Stimulated activated CD4-positive, alpha-beta T cell treated with anti-CD3 and anti-CD28 coated beads, TNF-alpha, amount 100 ng/mL, for 24 hours (primary cell): ENCODE measurements at places on chromosomes 5 and 9.

DNA sequence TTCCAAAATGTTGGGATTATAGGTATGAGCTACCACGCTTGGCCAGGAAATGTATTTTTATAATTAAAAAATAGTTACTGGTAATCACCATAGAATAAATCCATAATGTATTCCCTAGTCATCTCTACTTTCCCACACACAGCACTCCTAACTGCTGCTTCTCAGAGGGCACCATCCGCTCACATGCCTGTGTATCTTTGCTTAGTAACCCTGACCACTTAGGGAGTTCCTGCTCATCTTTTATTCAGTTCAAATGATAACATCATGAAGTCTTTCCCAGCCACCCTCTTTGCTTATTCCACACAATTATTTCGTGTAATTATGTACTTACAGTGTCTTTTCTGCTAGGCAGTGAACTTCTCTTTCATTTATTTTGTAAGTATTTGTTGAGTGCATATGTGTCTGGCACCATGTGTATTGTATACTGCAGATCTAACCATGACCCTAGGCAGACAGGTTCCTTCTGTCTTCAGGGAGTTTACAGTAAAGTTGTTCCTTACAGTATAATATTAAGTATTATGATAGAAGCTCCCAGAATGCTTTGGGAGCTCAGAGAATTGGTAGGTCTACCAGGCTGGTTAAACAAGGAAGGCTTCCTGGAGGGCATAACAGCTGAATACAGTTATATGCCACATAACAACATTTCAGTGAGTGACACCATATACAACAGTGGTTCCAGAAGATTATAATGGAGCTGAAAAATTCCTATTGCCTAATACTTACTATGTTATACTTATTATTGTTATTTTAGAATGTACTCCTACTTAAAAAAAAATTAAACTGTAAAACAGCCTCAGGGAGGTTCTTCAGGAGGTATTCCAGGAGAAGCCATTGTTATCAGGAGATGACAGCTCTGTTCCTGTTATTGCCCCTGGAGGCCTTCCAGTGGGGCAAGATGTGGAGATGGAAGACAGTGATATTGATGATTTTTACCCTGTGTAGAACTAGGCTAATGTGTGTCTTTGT, 39.2 kb downstream of the DCAF10 start:
- DNase-seq, result no peak

GRCh38 chr5:79636981-79637733, 24.9 kb downstream of the TENT2 start:
- no peak for DNase-seq

GRCh38 chr5:120778491-120779484, 314.7 kb downstream of the PRR16 start:
- DNase-seq, result no peak

DNA sequence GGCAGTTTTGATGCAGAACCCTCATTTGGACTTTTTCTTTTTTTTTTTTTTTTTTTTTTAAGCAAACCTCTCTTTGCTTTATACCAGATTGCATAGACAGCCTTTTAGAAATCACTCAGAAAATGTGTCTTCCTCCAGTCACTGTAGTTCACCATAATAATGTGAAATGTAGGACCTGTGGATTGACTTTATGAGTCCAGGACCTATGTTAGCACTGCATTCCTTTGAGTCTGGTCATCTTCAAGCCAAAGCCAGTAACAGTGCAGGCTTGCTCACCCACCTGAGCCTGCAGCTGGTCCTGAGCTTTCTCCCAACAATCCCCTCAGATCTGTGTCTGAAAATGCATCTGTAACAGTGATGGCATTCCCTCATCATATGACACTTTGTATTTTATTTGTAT, 110.7 kb upstream of the NFIL3 start:
- DNase-seq, result no peak

GRCh38 chr5:10081584-10081983, 168.1 kb downstream of the ATPSCKMT start:
- DNase-seq, result no peak

- DNase-seq, result no peak
Measured at GRCh38 chr5:92081958-92082712, 699.0 kb upstream of the ARRDC3 start.

DNA sequence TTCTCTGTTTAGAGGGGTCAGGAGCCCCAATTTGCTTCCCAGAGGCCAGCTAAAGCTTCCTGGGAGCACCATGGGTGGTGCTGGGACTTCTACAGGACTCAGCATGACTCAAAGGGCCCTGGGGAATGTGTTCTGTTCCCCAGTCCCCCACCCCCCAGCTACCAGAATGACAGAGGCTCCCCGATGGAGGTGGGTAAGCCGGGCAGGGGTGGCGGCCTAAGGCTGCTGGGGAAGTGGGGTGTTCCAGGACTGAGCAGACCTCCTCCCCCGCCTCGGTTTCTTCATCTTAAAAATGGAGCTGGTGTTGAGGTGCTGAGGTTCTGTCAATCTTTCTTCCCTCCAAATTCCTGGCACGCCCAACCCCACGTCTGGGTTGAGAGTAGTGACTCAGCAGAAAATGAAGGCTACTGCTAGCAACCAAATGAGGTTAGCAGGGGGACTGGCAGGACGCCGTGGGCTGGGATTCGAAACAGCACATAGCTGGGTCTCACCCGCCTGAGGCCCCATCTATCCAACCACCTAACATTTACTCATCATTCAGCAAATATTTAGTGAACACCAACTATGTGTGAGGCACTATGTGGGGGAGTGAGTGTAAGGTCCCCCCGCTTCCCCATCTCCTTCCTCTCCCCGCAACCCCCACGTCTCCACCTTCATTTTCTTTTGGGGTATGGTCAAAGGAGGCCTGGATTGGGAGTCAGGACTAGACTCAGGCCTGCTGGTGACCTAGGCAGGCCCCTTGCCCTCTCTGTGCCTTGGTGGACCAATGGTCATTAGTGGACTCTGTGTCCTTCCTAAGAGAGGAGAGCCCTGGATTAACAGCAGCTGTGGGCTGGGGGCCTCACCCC, 50.2 kb downstream of the C9orf50 start:
- DNase-seq, result peak; percentile 19

DNA sequence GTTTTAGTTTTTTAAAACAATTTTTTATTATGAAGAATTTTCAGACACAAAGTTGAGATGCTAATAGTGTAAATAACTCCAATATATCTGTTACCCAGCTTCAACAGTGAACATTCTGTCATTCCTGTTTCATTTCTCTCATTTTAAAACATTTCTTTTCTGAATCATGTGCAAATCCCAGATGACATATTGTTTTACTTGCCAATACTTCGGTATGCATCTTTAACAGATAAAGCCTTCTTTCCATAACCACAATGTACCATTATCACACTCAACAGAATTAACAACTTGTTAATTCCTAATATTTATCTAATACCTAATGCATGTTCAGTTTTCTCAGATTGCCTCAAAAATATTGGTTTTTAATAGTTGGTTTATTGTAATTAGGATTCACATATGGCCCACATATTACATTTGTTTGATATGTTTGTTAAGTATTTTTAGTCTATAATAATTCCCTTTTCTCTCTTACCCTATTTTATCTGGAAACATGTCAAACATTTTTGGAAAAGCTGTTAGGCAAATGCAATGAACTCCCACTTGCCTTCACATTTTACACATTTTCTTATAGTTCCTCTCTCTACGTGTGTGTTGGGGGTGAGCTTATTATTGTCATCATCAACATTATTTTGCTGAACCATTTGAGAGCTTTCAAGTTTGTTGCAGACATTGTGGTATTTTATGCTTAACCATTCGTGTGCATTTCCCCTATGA, 58.7 kb upstream of the ANKRD55 start:
- DNase-seq, result no peak

DNA sequence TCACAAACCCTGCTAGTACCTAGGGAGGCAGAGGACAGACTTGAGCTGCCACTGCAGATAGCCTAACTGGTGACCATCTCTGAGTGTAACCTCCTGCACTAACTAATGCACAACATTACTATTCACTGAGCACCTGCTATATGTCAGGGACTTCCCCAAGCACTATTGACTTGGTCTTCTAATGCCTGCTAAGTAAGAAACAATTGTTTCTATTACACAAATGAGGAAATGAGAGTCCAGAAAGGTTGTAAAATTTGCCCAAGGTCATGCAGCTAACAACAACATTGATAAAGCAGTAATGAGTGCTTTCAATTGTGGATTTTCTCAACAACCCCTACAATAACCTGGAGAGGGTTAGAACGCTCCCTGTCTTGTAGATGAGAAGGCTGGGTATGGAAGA, 183.7 kb downstream of the ZNF462 start:
- DNase-seq, result no peak

DNA sequence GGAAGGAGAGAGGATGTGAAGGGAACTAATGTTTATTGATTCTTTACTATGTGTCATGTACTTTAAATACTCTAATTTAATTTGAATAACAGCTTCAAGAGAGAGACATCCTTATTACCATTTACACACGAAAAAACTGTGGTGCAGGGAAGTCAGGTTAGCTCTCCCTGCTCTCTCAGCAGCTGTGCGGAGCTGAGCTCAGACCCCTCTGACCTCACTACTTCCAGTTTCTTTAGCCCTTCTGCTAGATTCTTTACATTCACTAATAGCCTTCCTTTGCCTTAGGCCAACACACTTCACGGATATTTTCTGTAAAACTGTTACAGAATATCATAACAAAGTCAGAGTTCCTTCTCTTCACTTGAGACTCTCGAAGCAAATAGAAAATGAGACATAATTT, 131.3 kb upstream of the ARRDC3 start:
- DNase-seq, result no peak

GRCh38 chr5:134005417-134006061, 764 bp upstream of the VDAC1 start:
- DNase-seq, result no peak

DNA sequence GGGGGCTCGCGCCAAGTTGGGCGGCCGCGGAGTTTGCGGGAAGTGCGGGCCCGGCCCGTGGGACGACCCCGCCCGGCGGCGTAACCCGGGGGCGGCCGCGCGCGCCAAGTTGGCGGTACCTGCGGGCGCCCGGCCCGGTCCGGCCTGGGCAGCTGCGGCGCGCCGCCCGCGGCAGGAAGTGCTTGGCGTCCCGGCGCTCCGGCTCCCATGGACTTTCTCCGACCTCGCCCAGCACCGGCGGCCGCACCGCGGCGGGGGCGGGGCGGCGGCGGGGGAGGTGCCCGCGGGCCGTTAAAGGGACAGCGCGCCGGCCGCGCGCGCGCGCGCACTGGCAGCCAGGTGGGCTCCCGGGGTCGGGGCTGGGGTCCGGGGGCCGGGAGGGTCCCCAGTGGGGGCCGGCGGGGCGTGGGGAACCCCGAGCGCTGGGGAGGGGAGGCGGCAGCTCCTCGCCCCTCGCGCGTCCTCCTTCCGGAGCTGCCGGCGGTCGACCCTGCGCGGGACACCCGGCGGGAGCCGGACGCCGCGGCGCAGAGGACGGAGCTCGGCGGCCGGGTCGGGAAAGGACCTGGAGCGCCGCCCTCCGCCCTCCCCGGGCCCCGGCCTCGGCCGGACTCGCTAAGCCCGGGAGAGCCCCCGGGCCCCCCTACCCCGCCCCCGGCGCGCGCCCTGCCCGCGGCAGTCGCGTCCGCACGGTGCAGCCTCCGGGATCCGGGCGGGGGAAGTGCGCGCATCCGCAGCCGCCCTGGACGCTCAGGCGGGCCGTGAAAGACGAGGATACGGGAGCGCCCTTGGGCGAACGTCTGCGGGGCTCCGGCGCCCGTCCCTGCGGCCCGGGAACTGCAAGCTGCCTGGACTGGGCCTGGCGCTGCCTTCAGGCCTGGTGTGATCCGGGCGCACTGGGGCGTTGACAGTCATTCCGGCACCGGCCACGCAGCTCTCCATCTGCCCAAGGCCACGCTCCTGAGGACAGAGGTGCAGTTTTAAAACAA, at the start of gene NACC2:
NACC2 (minus strand) TSS at position 220 of the 989 bp plus-strand sequence. CDS start 44,768 bp downstream, outside the sequence.
- no peak for DNase-seq

GRCh38 chr9:126403397-126403796, 76.8 kb downstream of the MVB12B start:
- DNase-seq, result no peak

- DNase-seq, result no peak
Measured at GRCh38 chr5:13250464-13251291, 693.8 kb downstream of the DNAH5 start.

- no peak for DNase-seq
Measured at GRCh38 chr5:40166802-40167201, 512.9 kb upstream of the PTGER4 start.

DNA sequence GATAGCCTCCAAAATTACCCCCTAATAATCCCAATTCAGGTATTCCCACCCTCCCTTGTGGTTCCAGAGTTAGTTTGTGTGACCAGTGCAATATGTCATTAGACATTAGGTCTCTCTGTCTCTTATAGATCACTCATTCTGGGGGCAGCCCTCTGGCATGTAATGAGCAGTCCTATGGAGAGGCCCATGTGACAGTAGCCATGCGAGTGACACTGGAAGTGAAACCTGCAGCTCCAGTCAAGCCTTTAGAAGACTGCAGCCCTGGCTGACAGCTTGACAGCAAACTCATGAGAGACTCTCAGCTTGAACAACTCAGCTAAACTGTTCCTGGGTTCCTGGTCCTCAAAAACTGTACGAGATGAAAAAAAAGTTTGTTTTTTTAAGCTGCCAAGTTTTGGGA, 54.0 kb upstream of the HSPB3 start:
- DNase-seq, result no peak

DNA sequence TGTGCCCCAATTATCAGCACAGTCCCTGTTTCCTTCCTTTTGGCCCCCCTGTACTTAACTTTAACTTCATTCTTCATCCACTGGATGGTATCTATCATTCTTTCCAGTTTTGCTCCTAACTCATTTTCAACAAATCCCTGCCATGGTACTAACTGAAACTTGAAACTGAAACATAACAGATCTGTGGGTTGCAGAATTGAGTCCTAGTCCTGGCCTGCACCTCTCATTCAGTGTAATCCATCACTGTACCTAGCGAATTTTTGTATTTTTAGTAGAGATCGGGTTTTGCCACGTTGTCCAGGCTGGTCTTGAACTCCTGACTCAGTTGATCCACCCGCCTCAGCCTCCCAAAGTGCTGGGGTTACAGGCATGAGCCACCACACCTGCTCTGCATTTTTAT, 15.3 kb upstream of the PIK3R1 start:
- DNase-seq, result no peak
